Thoracic aorta (tissue), 2 donors: ENCODE measurements at places on chromosomes 13 and 19.

DNA sequence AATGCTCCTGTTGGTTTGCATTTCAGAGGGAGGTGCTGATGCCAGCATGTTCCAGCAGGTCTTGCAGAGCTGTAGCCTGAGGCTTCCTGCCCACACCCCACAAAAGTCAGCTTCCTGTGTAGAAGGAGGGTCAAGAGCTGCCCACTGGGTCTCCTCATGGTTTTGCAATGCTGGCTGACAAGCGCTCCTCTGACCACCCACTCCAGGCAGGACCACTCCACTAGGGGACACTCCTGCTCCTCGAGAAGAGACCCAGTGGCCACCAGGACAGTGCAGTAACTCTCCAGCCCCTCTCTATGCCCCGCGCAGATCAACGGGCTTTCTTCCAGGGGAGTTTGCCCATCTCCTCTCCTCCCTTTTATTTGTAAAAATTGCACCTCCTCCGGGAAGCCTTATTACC is 72.9 kb upstream of the UQCRFS1 start:
- no peak overlapping the region for H3K4me3 ChIP-seq
- no peak overlapping the region for H3K27ac ChIP-seq
- H3K27me3 ChIP-seq, result no peaks in the 10 kb centered on the region
- no peaks in the 10 kb centered on the region for H3K4me1 ChIP-seq
- H3K36me3 ChIP-seq, result no peaks in the 10 kb centered on the region

GRCh38 chr19:34436716-34437115 is 8.5 kb downstream of the UBA2 start:
- peaks cover 63% of the 10 kb centered on the region for H3K4me1 ChIP-seq
- no peaks in the 10 kb centered on the region for H3K27me3 ChIP-seq
- no peak for DNase-seq
- peaks cover 37% of the 10 kb centered on the region for H3K36me3 ChIP-seq
- no peak overlapping the region for H3K4me3 ChIP-seq
- peak overlapping the region; percentile 98 for H3K27ac ChIP-seq

GRCh38 chr13:112435973-112436372 is 59.8 kb downstream of the SPACA7 start:
- H3K4me3 ChIP-seq, result no peak overlapping the region
- H3K4me1 ChIP-seq, result no peaks in the 10 kb centered on the region
- no peak for DNase-seq

DNA sequence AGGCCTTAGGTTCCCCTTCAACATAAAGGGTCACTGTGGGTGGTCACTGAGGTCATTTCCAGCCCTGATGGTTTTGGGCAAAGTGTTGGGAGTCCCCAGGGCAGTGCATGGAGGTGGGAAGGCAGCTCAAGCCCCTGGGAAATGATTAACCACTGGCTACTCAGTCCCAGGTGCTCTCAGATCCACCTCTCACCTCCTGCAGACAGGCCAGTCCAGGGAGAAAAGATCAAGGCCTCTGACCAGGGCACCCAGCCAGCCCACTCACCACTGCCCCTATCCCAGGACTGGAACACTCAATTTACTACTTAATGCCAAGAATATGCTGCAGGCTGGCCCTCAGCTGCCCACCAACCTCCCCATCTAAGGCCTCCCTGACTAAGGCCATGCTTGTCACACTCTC is 1307.9 kb downstream of the UQCRFS1 start:
- no peak overlapping the region for H3K4me3 ChIP-seq
- no peaks in the 10 kb centered on the region for H3K36me3 ChIP-seq
- H3K27me3 ChIP-seq, result no peaks in the 10 kb centered on the region
- H3K4me1 ChIP-seq, result no peaks in the 10 kb centered on the region

DNA sequence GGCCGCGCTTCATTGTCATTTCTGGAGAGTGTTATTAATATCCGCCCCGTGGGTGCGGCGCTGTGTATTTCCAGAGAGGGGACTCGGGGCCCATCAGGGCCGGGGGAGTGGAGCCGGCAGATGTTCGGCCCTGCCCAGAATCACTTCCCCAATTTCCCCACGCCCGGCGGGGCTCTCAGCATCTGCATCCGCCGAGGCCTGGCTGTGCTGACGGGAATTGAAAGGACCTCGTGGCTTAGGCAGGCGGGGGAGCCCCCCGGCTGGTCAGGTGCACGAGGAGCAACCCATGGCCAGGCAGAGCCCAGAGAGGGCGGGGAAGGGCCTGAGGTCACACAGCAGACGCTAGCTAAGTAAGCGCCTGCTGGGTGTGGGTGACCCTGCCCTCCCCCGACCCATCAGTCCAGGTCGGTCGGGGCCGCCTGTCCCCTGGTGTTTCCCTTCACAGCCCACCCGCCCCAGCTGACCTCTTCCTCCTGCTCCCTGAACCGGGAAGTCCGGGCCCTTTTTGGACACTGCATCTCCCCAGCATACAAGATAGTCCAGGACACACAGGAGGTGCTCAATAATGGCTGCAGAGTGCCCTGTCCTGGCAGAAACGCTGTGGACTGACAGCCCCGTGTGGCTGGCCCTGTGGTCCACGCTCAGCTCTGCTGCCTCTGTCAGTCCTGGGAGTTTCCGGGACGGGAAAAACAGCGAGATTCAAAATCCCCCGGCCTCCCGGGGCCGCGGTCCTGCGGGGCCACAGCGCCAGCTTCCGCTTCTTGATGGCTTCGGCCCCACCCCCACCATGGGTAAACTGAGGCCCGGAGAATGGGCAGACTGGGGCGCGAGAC is 22.1 kb downstream of the ARID3A start:
- H3K36me3 ChIP-seq, result no peaks in the 10 kb centered on the region
- H3K27me3 ChIP-seq, result no peaks in the 10 kb centered on the region
- no peaks in the 10 kb centered on the region for H3K4me1 ChIP-seq
- no peak for DNase-seq
- no peak overlapping the region for H3K4me3 ChIP-seq
